Inflammatory macrophage (primary cell): ENCODE measurements at places on chromosomes 2 and 18.
A peak's percentile ranks its signal among the peaks of the same experiment; 100 is the strongest.

- no peak for DNase-seq
These were observed 481.1 kb downstream of the CBLN2 start for GRCh38 chr18:72063001-72063400.

DNA sequence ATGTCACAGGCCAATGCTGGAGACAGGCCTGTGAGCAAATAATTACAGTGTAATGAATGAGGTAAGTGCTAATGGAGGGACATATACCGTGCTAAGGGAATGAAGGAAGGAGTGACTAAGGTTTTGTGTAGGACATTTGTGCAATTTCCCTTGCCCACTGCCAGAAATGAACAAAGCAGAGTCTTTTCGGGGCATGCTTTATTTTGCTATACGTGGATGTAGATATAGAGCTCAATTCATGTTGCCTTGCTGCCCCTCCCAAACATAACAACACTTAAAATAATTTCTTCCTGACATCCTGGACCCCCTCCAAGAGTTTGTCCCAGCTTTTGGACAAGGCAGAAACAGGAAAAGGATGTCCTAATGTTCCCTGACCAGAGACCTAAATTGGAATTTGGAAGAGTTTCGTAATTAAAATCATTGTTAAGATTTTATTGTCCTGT lies 23.7 kb upstream of the CD28 start:
- DNase-seq: peak; percentile 41

DNA sequence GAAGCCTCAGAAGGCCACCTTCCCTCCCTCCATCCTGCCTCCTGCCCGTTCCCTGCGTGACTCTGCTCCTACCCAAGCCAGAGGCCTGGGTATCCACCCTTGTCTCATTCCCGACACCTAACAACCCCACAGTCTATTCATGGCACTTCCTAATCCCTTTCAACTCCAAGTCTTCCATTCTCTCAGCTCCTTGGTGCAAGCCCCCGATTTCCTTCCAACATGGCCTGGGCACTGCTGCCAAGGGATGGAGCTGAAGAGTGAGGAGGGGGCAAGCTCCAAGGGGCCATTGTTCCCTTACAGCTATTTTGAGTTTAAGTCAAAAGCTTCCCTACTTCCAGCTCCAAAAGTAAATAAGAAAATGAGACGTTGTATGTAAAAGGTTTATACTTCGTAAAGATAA lies 84.8 kb upstream of the ASB18 start:
- DNase-seq: no peak

DNA sequence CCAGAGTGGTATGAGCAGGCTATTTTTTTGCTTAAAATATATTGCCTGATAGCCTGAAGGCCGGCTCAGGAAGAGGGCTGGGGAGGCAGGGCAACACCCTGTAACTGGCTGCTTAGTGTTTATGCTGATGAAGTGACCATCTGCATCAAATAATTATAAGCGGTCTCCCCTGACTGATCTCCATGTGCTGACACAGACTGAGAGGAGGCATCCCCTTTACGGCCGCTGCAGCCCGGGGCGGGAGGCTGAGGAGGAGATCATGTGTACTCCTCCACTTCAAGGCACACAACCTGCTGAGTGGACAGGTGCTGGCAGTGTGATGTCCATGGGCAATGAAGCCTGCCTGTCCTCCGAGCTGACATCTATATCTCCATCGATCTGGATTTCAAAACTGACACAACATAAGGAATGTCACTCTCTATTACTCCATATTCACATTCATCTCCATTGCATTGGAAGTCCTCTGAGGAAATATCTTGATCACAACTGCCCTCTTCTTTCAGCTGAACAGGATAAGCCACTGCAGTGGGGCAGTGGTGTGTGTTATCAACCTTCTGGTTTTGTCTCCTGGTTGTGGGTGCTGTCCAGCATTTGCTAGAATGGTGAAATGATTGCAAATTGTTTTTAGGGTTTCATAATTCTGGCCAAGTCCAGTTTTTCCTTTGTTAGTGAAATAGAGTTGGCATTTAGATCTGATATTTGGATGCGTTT lies 143.5 kb downstream of the AQP4 start:
- no peak for DNase-seq

- DNase-seq: no peak
These were observed 33.6 kb downstream of the TTC32 start for GRCh38 chr2:19868224-19868623.

DNA sequence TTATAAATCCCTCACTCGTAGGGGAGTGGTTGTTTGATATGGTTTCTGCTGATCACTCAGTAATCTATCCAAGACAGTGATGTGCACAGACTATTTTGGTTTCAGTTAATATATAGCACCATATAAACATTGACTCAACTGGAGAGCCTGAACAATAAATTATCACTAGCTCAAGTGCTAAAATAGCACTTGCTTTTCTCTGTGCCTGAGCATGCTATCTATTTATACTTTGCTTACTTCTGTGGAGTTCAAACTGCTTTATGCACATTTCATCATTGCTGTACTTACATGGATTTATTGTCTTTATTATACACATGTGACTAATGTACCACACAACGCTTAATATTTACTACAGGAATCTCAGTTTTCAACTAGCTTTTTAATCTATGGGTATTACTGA lies 133.6 kb downstream of the BCL2 start:
- no peak for DNase-seq

DNA sequence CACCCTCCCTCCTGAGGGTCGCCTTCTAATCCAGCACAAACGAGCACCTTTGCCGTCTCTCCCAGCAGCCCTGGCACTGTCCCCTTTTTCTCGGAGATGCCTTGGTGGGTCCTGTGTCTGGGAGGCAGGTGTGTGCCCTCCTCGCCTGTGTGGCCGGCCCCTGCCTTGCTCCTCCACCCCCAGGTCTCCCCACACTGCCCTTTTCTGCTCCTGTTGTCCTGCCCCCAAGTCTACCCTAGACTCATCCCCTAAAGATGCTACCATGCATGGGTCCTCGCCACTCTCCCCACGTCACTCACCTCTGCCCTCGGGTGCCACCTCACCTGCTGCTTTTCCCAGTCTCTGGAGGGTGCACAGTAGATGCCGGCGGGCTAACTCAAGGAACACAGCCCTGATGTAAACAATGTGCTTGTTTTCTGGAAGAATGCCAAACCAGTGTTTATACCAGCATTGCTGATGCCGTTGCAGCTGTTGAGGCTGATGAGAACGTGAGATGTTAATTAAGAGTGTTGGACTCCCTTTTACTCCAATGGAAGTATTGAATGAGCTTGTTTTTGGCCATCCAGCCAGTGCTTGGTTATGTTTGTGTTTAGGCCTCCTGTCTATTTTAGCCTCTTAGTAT lies 223.1 kb downstream of the AGAP1 start:
- no peak for DNase-seq

GRCh38 chr18:79693561-79694205 lies 14.1 kb downstream of the CTDP1 start:
- no peak for DNase-seq

- DNase-seq: no peak
These were observed 73.6 kb upstream of the STK17B start for GRCh38 chr2:196244966-196245365.

DNA sequence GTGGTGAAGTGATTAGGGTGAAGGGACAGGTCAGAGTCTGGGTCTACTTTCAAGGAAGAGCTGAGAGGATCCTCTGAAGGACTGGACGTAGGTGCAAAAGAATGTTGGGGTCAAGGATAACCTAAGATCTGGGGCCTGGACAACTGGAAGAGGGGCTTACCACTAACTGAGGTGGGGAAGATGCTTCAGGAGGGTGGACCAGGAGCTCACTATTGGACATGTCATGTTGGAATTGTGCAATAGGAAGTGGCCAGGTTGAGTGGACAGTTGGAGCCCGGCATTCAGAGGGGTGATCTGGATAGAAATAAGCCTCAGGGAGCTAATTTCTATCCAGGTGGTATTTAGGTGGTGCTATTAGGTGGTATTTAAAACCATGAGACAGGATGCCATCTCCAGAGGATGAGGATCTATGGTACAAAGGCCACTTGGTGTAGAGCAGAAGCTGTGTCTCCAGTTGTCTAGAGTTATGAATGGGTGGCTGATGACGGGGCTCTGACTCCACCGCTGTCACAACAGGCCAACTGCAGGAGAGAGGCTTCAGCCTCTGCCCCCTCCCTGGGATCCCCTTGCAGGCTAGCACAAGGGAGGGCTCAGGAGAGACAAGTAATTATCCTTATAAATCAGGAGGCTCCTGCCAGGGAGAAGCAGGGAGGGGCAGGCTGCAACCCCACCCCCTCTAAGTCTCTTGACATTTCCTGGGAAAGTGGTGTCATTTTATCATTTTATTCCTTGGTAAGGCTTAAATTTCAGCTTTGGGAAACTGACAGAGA lies 158.0 kb downstream of the SMAD7 start:
- no peak for DNase-seq

DNA sequence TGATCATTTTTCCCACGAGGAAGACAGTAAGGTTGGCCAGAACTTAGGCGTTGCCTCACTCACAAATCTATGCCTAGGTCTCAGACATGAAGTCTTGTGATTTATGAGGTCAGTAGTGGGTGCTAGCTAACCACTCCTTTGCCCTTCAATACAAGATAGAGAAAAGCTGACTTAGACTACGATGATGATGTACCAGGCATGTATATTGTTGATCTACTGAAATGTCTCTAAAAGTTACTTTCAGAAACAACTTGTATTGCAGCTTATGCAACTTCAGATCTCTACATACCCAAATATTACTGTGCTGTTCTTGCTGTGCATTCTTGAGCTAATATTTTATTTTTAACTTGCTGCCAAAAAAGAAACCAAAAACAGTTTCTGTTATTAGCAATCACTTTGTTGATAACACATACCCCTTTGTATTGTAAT lies 30.6 kb downstream of the MAPRE2 start:
- peak; percentile 39 for DNase-seq

- DNase-seq: no peak
These were observed 121.6 kb downstream of the GALNT1 start for GRCh38 chr18:35703043-35703688.
